Calu3 (cell line): ENCODE measurements at places on chromosomes 16 and 17. TPM values are rescaled to one million over a fixed set of nuclear protein-coding genes. Genes with fewer than 3 reads are reported as not detected.

CBX2 gene
- 6.3 and 8.3 TPM in 2 replicates for total RNA-seq

RDM1 gene
- total RNA-seq = 6.2 and 6.5 TPM in 2 replicates

NR1D1 gene
- total RNA-seq = 35.0 and 36.4 TPM in 2 replicates

KRTAP4-8 gene
- total RNA-seq = not detected in 2 replicates

NPIPA5 gene
- 18.0 and 18.3 TPM in 2 replicates for total RNA-seq

INO80E gene
- 107 TPM in 2 replicates for total RNA-seq

TP53TG3D gene
- not detected in 2 replicates for total RNA-seq

HBQ1 gene
- total RNA-seq = not detected in 2 replicates

DNA sequence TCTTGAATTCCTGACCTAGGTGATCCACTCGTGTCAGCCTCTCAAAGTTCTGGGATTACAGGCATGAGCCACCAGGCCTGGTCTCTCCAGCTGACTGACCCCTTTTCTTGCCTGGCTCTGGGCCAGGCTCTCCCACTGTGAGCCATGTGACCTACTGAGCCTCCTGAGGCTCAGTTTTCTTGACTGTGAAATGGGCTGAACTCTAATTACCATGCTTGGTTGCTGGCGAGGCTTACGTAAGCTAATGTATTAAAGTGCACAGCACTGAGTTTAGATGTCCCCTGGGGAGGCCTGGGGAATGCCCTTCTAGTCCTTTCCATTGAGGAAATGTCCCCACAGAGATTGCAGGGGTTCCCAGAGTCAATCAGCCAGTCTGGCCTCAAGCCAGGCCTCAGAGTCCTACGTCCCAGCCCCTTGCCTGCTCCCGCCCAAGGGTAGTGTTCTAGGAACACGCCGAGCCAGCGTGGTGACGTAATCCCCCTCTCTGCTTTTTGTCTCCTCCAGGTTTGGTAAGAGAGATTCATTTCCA, 45.8 kb upstream of the LGALS9 start:
- no peak for DNase-seq
- no peaks in the 10 kb centered on the region for H3K4me1 ChIP-seq
- no peak overlapping the region for H3K4me3 ChIP-seq
- no peak overlapping the region for H3K27ac ChIP-seq

DNA sequence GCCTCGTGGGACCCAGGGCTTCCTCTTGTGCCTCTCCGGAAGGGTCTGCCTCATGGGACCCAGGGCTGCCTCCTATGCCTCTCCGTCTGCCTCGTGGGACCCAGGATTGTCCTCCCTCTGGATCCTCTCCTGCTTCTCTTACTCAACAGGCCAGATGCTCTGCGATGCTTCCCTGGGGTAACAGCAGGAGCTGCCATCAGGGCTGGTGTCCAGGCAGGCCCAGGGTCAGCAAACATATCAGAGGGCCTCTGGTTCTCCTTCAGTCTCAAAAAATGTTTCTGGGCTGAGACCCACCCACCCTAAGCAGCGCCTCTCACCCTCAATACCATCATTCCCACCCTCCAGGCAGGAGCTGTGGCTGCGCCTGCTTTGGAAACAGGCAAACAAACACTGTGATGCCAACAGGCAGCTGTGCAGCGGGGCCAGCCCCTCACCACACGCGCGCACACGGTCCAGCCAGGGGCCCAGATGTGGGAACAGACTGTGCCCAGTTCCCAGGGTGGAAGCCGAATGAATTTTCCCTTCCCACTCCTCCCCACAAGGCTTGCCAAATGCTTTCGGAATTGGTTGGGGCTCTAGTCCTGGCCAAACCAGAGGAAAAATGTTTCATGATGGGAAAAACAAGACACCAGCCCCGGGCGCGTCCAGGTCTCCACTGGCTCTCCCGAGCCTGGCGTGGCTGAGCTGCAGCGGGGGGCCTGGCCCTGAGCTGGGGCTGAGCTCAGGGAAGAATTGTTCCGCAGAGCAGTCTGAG, 11.3 kb downstream of the TIMM22 start:
- H3K36me3 ChIP-seq = peaks cover 26% of the 10 kb centered on the region
- no peak overlapping the region for H3K27ac ChIP-seq
- DNase-seq = no peak
- no peak overlapping the region for H3K4me3 ChIP-seq

- H3K36me3 ChIP-seq = peaks cover 26% of the 10 kb centered on the region
- H3K4me1 ChIP-seq = peaks cover 16% of the 10 kb centered on the region
- no peak overlapping the region for H3K4me3 ChIP-seq
- no peak overlapping the region for H3K27ac ChIP-seq
- no peak for DNase-seq
Observed at GRCh38 chr17:18999911-19000310, 4.7 kb downstream of the FAM83G start.

DNA sequence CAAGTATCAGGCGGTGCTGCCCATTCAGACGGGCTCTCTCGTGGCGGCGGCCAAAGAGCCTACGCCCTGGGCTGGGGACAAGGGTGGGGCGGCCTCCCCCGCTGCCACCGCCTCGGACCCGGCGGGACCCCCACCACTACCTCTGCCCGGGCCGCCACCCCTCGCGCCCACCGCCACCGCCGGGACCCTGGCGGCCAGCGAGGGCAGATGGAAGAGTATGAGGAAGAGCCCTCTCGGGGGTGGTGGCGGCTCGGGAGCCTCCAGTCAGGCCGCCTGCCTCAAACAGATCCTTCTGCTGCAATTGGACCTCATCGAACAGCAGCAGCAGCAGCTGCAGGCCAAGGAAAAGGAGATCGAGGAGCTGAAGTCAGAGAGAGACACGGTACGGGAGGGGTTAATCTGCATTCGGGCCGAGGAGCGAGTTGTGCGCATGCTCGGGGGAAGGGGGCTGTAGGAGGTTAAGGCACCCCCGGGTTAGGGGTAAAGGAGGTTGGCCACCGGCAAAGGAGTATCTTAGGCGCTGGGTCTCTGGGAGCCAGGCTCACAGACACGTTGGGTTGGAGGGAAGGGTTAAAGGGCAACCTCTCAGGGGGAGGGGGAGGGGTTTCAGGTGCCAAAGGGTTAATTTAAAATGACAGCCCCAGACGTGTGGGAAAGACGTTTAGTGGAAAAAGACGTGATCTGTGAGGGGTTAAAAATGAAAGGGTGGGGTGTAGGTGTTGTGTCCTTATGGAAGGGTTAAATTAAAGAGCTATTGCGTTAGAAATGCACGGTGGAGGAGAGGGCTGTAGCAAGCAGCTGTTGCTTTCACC, 1.4 kb downstream of the MSL1 start:
- peaks cover 42% of the 10 kb centered on the region for H3K4me1 ChIP-seq
- peak overlapping the region; percentile 81 for H3K27ac ChIP-seq
- peak overlapping the region; percentile 86 for H3K4me3 ChIP-seq

DNA sequence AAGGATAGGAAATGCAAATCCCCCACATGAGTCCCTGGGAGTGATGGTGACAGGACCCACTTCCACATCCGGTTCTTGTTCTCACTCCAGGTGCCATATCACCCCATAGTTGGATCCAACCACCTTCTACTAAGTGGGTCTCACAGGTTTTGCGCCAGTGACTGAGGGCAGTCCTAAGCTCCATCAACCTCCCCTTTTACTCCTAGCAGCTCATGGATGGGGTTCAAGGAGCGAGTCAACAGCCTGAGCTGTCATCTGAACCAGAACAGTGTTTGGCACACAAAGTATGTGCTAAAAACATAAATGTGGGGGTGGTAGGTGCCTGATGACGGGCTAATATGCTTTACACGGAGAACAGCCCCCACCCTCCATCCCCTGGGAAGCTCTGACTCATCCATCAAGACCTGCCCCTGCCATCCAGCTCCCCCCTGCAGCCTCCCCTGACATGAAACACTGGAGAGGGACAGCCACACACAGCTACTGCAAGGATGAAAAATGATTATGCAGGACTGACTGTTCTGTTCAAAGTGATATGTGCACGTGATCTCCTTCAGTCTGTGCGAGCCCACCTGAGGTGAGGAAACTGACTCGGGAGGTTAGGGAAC, 143.2 kb upstream of the CDH5 start:
- no peak overlapping the region for H3K4me3 ChIP-seq
- H3K4me1 ChIP-seq = no peaks in the 10 kb centered on the region
- no peak overlapping the region for H3K27ac ChIP-seq
- no peak for DNase-seq
- no peaks in the 10 kb centered on the region for H3K36me3 ChIP-seq

GRCh38 chr16:76207270-76207669, 69.9 kb upstream of the CNTNAP4 start:
- no peaks in the 10 kb centered on the region for H3K36me3 ChIP-seq
- H3K27ac ChIP-seq = no peak overlapping the region
- H3K4me1 ChIP-seq = no peaks in the 10 kb centered on the region
- H3K4me3 ChIP-seq = no peak overlapping the region
- no peaks in the 10 kb centered on the region for H3K27me3 ChIP-seq
- no peak for DNase-seq

GRCh38 chr17:67403483-67403882, 26.4 kb downstream of the PITPNC1 start:
- H3K27ac ChIP-seq = no peak overlapping the region
- no peaks in the 10 kb centered on the region for H3K27me3 ChIP-seq
- peaks cover 3% of the 10 kb centered on the region for H3K4me1 ChIP-seq
- H3K36me3 ChIP-seq = no peaks in the 10 kb centered on the region

DNA sequence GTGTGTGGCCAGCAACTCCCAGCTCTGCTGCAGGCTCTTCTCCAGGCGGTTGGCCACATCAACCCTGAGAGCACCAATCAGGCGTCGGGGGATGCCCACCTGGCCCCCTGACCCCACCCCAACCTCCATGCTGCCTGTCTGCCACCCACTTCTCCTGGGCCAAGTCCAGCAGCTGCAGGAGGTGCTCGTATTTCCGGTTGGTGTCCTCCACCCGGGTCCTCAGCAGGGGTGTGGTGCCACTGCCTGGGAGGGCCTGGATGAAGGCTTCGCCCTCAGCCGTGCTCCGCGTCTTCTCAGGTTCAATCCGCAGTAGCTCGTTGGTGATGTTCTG, 44.6 kb downstream of the UBN1 start:
- peaks cover 87% of the 10 kb centered on the region for H3K36me3 ChIP-seq
- H3K4me1 ChIP-seq = no peaks in the 10 kb centered on the region
- H3K27me3 ChIP-seq = no peaks in the 10 kb centered on the region

DNA sequence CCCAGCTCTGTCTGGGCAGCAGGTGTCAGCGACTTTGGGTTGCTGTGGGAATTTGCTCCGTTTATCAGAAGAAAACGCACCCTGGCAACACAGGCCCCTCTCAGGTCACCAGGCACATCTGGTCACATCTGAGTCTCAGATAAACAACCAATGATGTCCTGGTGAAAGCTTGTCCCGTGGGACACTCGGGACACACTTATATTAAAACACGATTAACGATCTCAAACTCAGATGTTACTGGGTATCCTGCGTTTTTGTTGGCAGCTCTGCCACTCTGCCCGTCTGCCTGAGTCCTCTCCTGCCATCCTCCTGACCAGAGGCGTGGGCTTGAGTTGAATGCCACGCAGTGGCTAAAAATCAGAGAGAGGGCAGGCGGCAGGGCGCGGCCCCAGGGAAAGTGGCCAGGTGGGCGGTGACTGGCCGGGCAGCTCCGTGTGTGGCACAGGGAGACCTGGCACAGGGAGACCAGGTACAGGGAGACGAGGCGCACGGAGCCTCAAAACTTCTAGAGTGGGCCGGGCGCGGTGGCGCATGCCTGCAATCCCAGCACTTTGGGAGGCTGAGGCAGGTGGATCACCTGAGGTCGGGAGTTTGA, 2.1 kb downstream of the SECTM1 start:
- H3K36me3 ChIP-seq = peaks cover 34% of the 10 kb centered on the region
- peak overlapping the region; percentile 58 for H3K27ac ChIP-seq
- no peak for DNase-seq
- peaks cover 28% of the 10 kb centered on the region for H3K27me3 ChIP-seq

DNA sequence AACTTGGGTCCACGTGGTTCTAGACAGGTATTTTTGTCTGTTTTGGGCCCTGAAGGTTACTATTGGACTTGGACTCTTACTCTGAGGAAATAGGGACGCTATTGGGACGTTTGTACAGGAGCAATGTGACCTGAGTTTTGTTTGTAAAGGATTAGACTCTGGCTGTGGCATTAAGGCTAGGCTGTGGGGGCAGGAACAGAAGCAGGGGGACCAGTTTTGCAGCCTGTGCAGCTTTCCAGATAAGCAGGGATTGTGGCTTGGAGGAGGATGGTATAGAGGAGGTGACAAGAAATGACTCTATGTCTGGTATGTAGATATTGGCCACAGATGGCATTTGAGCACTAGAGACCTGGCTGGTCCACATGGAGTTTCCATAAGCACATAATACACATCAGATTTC, 12.8 kb downstream of the NOD2 start:
- DNase-seq = no peak
- no peaks in the 10 kb centered on the region for H3K36me3 ChIP-seq
- H3K27me3 ChIP-seq = no peaks in the 10 kb centered on the region
- no peak overlapping the region for H3K27ac ChIP-seq

GRCh38 chr17:56548661-56549060, 44.8 kb upstream of the NOG start:
- H3K27me3 ChIP-seq = peaks cover 63% of the 10 kb centered on the region
- no peak for DNase-seq
- H3K4me1 ChIP-seq = no peaks in the 10 kb centered on the region
- H3K4me3 ChIP-seq = no peak overlapping the region

DNA sequence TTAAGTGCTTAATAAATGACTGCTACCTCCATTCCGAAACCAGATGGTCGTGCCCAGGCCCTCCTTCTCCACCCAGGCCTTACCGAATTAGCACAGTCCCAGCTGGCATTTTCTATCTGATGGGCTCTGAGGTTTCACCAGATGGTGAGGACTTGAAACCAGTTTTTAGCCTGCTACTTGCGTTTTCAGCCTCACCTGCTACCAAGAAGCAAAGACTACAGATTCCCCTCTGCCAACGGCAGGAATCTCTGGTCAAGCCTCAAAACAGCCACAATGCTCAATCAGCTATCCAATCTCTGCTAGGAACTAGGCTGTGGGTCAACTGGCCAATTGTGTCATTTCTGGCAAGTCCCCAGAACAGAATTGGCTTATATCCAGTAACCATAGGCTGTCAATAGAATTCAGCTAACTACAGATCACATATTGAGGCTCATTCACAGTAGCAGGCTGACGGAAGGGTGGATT, 11.7 kb downstream of the PECAM1 start:
- peaks cover 9% of the 10 kb centered on the region for H3K4me1 ChIP-seq
- H3K27me3 ChIP-seq = no peaks in the 10 kb centered on the region
- no peak for DNase-seq
- H3K4me3 ChIP-seq = no peak overlapping the region
- H3K36me3 ChIP-seq = no peaks in the 10 kb centered on the region

DNA sequence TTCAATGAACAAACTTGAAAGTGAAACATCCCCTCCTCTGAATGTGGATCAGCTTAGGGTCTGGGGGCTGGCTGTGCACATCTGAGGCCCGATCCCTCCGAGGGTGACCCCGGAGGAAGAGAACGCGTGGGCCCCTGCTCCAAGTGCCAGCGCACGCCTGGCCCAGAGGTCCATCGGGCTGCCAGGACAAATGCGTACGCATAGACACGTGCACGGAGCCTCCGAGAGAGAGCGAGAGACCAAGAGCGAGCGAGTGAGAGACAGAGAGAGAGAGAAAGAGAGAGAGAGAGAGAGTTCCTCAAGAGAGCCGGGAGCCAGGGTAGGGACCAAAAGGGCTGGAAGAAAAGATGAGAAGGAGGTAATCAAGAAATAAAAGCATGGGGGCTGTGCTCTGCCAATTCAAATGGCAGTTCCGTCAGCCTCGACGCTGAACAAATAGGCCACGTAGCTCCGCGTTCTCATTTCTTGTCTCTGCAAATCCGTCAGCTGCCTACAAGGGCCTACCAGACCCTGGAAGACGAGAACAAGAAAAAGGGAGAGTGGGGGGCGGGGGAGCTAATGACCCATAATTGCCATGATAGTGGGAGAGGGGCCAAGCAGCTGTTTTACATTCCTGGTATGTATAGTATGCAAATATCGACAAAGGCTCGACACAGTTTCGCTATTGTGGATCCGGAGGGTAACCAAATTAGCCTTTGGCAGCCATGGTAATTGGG, 435.3 kb upstream of the ZFHX3 start:
- H3K4me1 ChIP-seq = no peaks in the 10 kb centered on the region
- H3K27ac ChIP-seq = no peak overlapping the region
- DNase-seq = no peak
- no peaks in the 10 kb centered on the region for H3K36me3 ChIP-seq
- no peak overlapping the region for H3K4me3 ChIP-seq
